Umbilical cord (tissue), 2 donors: ENCODE measurements at places on chromosomes 11 and 22. TPM values are rescaled to one million over a fixed set of nuclear protein-coding genes. Genes with fewer than 3 reads are reported as not detected.
A peak's percentile ranks its signal among the peaks of the same experiment; 100 is the strongest.

TTC38 gene
- total RNA-seq: 20.7 TPM

RFPL3 gene
- 0.48 TPM for total RNA-seq

DNA sequence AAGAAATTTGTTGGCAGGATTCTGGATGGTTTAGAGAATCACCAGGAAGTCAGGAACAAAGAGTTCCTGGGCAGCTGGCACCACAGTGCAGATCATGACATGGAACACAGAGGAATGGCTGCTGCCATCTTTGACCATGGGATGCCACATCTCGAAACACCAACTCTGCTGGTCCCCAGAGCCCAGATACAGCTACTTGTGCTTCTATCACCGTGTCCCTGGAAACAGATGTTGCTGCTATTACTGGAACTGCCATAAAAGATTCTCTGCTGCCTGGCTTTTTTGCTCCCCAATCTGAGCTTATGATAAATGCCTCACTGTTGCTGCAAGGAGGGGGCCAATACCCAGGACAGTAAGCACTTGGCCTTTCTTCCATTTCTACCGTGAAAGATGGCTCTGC, 185.2 kb downstream of the CSNK2A3 start:
- peak; percentile 44 for DNase-seq

DNA sequence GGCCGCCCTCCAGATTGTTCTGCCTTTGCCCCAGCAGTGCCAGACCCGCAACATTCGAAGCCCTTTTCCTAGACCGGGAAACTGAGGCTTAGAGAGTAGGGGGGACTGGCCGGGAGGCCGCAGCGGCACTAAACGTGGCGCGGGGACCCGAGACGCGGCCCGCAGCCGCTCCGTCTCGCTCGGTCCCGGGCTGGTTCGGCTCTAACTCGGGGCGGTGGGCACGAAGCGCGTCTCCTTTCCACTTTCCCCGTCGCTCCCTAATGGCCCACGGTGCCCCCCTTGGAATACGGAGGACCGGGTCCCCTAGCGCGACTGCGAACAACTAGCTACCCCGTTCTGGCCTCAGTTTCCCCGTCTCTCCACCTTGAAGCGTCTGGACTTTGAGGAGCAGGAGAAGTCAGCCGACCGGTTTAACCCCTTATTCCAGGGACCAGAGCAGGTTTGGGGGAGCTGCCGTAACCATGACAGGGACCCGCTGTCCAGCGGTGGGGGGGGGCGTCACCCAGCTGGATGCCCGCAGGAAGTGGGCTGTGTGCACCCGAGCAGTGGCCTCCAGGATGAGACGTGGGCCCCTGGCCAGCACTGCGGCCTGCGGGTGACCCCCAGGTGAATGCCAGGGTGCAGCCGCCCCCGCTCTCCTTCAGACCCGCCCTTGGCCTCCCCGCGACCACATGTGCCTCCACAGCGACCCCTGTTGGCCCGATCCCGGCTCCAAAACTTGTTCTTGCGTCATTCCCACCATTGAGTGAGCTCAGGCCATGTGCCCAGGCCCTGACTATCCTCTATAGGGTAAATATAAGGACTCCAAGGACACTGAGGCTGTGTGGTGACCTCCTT, 1.1 kb downstream of the CDC42EP1 start:
- DNase-seq: peak; percentile 90

DNA sequence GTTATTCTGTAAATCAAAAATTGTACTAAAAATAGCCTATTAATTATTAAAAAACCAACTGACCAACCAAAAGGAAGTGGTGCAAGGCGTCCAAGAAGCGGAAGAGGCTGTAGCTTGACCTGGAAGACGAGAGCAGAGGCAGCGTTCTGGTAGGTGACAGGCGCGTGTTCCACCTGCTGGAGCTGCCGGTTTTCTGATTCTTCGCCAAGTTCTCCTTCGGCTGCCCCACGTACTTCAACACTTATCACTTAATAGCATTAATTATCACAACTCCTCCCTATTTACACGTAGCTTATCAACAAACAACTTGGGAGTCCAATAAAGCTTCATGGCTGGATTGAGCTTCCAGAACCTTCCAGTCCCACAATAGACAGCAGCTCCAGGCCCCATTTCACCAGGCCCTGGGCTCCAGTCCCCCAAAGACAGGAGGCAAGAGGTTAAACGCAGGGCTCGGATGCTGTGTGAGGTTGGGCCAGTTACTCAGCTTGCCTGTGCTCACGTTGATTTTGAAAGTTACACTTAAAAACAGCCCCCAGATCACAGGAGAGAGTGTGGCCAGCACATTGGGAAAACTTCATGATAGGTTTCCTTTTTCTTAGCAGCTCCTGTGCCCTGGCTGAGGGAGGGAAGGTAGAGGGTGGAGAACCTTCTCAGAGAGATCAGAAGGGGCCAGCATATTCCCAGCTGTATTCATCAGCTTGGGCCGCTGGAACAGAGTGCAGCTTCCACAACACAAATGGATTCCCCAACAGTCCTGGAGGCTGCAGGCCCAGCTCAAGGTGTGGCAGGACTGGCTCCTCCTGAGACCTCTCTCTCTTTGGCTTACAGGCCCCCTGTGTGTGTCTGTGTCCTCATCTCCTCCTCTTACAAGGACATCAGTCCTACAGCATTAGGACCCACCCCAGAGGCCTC, 54.2 kb upstream of the FGF3 start:
- DNase-seq: no peak

GRCh38 chr22:30673136-30673535, 5.5 kb upstream of the DUSP18 start:
- no peak for DNase-seq

SLN gene
- total RNA-seq: not detected

DNA sequence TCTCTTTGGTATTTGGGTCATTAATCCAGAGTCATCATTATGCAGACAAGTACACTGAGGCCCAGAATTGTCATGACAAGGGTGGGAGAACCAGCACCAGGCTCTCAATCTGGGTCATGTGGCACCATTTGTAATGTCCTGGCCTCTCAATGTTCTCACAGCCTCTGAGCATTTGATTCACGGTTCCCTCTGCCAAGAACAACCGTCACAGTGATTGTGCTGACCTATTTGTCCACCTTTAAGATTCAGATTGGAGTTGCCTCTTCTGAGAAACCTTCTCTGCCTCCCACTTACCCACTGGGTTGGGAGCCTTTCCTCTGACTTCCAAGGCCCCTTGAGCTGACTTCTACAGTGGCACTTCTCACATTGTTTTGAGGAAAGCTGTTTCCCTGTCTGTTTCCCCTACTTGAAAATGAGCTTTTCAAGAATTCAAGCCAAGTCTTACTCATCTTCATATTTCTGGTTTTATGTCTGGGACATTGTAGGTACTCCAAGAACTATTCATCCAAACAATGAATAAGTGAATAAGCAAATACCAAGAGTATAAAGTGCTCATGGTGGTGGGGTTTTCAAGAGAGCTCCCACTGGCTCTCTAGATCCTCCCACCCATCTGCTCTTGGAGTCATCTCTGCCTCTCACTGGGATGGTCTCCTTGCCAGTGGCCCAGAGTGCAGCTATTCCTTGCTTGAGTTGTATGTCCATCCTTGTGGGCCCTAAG, 126.4 kb upstream of the E2F8 start:
- no peak for DNase-seq

GRCh38 chr11:119100994-119101758, 477 bp downstream of the DPAGT1 start:
- DNase-seq: no peak

GRCh38 chr11:10606536-10607208, 38.2 kb upstream of the LYVE1 start:
- peak; percentile 49 for DNase-seq
